ENCODE measurements at places on chromosomes 2 and 18.
A peak's percentile ranks its signal among the peaks of the same experiment; 100 is the strongest.

DNA sequence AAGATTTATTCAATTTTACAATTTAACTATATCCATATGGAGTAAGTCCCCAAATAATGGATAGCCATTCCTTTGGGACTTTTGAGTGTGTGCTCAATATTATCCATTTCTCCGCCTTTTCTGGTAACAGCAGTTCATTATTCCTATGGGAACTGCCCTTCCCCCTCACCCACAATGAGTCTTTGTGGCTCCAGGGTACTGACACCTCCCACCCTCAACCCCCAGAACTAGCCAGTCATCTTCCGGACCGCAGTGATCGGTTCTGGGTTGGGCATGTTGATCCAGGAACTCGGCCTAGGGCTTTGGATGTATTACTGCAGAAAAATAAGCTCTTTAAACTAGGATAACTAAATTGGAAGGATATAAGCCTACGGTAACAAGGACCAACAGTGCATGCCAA, 45.4 kb upstream of the CCDC150 start:
- no peak for DNase-seq

- DNase-seq, result no peak
Measured at GRCh38 chr18:75169411-75169810, 39.5 kb downstream of the PTGR3 start.

GRCh38 chr2:11080253-11081115, 74.8 kb upstream of the SLC66A3 start:
- DNase-seq, result peak; percentile 96

- DNase-seq, result peak; percentile 89
Measured at GRCh38 chr2:157182204-157182709, 75.2 kb upstream of the GALNT5 start.

- no peak for DNase-seq
Measured at GRCh38 chr2:39668576-39669080, 2.9 kb downstream of the TMEM178A start.
